Esophagus mucosa (tissue), 1 donor: ENCODE measurements at places on chromosomes 12 and 14. TPM values are rescaled to one million over a fixed set of nuclear protein-coding genes. Genes with fewer than 3 reads are reported as not detected.

NRL gene
- 1.1 TPM for total RNA-seq

- no peak for ATAC-seq
These were observed 186.6 kb upstream of the OR4E1 start for GRCh38 chr14:21860172-21860571.

- ATAC-seq, result no peak
These were observed 108.5 kb downstream of the GCH1 start for GRCh38 chr14:54794159-54794558.

- no peak for ATAC-seq
These were observed 3.6 kb upstream of the HSPB8 start for GRCh38 chr12:119175081-119175480.

- ATAC-seq, result peak; percentile 21
These were observed 21.7 kb downstream of the ABCD4 start for GRCh38 chr14:74281069-74281468.

DNA sequence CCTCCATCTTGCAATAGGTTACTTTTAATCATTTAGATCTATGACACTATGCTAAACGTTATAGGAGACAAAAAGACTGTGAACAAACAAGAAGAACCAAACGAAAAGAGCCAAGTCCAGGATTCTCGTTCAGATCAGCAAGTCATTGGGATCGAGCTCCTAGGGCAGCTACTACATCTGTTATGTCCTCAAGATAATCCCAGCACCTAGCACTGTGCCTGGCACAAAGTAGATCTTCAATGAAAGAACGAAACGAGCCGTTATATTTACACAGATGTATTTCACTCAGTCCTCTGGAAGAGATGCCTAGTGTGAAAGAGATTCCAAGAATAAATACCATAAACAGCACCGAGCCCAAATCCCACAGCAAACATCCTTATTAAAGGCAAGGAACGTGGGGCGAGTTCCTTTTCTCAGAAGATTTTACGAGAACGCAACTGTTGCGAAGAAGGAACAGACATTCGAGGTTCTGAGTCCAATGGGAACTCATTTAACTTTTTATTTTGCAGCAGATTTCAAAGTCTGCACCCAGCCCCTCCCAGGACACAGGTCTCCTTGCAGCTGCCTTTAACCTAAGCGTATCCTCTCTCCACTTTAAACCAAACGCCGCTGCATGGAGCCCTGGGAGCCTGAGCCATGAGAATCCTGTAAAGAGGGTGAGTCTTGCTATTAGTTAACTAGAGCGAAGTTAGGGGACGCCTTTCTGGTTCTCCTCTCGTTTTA lies 544 bp upstream of the TDP1 start:
- ATAC-seq, result no peak

DNA sequence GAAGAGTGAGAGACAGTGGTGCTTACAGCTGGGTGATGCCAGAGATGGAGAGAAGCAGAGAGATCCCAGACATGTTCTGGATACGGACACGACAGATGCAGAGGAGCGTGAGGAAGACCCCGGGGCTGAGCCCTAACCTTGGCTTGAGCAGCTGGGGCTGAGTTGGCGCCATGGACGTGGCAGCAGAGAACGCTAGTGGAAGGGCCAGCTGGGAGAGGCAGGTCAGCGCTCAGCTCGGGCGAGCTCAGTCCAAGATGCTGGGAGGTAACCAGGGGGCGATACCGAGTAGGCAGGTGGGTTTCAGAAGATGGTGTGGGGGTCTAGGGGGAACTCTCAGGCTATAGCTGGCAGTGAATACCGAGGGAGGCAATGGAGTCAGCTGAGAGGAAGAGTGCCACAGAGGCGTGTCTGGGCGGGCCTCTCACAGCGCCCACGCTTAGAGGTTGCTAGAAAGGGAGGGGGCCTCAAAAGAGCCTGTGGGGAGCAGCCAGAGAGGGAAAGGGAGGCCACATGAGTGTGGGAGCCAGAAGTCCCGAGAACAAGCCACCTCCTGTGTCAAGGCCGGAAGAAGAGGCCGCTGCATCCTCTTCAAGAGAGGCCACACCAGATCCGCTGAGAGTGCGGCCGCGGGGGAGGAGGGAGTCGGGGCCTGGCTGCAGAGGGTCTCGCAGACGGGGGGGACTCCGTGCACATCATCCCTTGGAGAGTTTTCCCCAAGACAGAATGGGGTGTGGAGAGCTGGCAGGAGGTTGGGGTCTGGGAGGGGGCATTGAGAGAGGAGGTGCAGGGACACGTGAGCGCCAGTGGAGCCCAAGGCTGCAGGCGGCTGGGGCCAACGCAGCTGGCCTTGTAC lies 57.0 kb upstream of the DIO3 start:
- ATAC-seq, result no peak

DNA sequence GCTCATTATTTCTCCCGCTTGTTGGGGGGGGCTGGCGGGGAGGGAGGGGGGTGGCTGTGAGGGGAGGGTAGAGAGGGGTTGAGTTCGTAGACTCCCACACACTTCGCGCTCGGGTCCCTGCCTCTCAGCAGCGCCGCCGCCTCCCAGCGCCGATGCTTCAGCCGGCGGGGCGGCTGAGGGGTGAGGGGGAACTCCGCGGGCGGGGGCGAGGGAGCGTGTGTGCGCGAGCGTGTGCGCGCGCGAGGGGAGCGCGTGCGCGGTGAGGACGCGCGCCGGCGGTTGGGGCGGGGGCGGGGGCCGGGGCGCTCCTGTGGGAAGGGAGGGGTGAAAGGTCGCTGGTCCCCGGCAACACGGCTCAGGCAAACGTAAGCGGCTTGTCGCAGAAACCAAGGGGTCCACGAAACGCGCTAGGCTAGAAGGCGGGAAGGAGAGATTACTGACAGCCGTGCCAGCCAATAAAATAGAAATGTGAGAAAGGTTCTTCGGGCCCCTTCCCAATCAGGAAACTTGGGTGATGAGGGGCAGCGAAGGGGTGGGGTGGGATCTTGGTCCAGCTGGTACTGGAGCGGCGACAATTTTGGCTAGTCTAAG lies 343 bp upstream of the NOVA1 start:
- peak; percentile 55 for ATAC-seq

DNA sequence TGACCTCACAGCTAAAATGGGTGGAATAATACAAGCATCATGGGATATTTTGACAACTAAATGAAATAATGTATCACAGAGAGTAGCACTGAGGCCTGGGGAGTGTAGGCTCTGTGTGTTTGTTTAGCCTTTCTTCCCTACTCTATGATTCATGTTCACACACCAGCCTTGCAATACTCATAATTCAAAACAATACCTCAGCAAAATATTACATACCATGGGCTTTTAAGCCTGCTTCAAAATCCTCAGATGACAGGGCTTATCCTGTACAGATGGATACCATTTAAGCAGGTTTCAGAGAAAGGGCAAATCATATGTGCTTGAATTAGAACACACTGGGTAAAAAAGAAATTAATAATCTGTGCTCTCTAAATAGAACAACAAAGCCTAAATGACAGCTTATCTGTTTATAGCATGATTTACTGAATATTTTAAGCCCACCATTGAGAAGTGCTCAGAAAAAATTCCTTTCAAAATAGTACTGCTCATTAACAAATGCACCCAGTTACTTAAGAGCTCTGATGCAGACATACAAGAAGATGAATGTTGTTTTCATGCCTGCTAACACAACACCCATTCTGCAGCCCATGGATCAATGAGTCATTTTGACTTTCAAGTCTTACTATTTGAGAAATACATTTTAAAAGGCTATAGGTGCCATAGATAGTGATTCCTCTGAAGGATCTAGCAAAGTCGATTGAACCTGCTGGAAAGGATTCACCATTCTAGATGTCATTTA lies 84.9 kb upstream of the ADAMTS20 start:
- no peak for ATAC-seq
